Esophagus mucosa (tissue), 1 donor: ENCODE measurements at places on chromosomes 7 and 10. TPM values are rescaled to one million over a fixed set of nuclear protein-coding genes. Genes with fewer than 3 reads are reported as not detected.

DNA sequence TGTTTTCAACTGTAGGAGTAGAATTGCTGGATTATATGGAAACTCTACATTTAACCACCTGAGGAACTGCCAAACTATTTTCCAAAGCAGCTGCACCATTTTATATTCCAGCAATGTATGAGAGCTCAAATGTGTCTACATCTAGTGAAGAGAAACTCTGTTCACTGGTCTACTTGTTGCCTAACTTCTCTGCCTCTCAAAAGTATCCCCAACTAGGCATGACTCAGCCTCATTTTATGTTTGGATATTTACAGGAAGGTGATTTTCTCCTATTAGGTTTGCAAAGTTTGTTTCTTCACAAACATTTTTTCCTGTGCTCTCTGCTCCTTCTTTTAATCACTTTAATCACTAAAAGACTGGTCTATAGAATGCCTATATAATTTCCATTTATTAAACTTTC is 37.1 kb upstream of the SRI start:
- ATAC-seq, result no peak

GRCh38 chr10:21700474-21700873 is 166.4 kb downstream of the MLLT10 start:
- no peak for ATAC-seq

Gene AQP1
- total RNA-seq, result 42.3 TPM

Gene LRIT1
- total RNA-seq, result not detected

- ATAC-seq, result peak; percentile 12
Observed at GRCh38 chr10:114822444-114823076, 980 bp downstream of the FHIP2A start.
